ENCODE measurements at places on chromosomes 1 and 21.

DNA sequence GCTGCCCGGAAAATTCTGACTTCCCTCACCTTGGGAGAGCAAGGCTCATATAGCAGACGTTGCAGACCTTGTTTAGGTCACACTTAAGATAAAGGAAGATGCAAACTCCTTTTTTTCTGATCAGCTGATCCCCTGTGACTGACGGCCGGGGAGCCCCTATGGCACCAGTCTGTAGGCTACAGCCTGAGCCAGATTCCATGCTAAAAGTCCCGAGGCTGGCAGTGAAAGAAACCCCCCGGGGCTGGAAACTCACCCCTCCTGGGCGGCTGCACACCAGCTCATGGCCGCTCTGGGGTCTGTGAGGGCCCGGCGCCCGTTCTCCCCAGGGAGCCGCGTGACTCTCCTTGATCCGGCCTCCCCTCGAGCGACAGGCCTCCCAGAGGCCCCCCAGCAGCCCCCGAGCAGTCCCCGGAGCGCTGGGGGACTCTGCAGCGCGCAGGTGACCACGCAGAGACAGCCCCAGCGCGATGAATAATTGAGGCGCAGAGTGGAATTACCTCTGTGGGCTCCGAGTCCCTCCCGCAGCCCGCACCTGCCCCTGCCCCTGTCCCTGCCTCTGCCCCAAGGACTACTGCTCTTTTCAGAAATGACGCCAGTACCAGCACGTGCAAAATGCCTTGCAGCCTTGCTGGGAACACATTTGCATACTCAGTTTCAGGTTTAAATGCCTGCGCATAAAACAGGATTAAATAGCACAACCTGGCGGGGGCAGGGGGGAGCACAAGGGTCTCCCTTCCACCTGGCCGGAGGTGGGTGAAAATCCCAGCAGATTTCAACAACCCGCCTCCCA is 62.6 kb upstream of the CLDN14 start:
- DNase-seq: no peak

GRCh38 chr1:72724951-72725861 is 442.9 kb upstream of the NEGR1 start:
- DNase-seq: peak; percentile 28

DNA sequence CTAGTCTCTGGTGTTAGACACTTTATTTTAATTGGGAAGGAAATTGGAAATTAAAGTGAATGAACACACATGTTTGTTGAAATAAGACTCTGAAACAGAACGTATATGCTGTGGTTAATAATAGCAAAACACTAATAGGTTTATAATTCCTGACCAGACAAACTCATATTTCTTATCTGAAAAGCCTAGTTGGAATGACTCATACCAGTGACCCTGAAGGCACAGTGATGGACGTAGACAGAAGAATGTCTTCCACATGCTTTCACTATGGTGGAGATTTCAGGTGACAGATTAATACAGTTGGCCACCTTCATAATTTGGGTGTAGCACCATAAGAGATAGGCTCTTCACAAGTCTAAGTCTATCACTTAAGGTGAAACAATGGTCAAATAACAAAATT is 83.0 kb upstream of the COL11A1 start:
- DNase-seq: no peak

- no peak for DNase-seq
Measured at GRCh38 chr1:2194319-2194897, at the start of gene FAAP20. Gene FAAP20, minus strand, starts transcription at chr1:2194772. Its CDS starts 23 bp downstream, at chr1:2194749.

DNA sequence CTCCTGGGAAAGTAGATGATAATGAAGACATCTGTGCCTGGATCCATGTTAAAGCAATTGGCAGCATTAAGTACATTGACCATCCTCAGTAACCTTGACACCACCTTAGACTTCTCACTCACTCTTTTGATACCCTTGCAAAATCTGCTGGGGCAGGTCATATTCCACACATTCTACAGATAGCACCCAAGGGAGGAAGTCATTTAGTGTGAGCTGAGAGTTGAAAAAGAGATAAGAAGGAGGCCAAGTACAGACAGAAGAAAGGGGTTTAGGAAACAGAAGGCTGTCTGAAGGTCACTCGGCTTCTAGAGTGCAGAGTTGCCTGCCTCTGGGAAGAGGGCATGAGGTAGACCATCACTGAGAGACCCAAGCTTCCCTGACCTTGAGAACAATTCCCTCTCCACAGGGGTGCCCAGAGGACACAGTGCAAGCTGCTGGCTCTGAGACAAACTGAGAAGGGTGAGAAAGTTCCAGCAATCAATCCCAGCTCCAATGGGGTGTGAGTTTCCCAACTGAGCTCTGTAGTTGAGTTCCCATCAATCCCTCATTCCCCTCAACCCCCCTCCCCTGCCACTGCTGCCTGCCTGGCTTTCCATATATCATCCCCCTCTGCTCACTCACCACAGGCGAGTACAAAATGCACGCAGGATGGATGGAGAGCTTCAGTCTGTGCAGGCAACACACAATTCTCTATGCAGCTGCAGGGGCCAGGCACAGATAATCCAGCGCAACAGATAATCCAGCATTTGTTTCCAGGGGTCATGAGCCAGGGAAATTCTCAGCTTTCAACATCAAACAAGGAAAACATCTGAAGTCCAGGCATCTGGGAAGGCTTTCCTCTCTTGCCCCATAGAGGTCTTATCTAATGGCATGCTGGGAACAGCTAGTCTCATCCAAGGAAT is 7.4 kb upstream of the MOB3C start:
- DNase-seq: no peak

- DNase-seq: no peak
Measured at GRCh38 chr1:5768014-5768413, 224.2 kb downstream of the NPHP4 start.

DNA sequence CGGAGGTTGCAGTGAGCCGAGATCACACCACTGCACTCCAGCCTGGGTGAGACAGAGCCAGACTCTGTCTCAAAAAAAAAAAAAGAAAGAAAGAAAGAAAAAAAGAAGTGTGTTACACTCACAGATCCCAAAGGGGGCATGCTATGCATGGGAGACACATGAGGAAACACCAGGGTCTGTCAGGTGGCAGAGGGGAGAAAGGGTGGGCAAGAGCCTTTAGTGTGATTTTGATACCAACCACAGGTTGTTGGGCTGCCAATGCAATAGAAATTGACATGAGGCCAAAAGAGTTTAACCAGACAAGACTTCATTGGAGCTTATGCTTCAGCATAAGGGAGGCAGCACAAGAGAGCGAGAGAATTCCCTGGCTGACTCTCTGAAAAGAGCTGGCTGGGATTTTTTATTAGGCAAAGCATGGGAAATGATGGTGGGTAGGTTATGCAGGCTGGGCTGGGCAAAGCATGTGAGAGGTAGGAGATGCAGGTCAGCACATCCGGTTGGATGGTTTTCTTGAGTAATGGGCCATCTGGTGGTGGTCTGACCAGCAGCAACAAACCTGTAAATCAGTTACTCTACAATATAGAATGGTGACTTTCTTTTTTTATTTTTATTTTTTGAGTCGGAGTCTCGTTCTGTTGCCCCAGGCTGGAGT is 11.7 kb upstream of the EXTL1 start:
- no peak for DNase-seq

DNA sequence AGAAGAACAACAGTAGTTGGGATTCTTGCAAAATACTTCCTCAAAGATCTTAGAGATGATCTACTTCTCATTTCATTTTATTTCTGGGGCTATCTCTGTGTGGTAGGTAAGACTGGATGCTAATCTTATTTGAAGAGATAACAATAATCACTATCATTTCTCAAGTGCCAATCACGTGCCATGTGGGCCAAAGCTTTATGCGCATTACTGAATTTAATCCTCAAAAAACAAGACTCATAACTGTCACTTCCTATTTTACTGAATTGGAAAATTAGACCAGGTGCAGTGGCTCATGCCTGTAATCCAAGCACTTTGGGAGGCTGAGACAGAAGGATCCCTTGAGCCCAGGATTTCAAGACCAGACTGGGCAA is 121.7 kb downstream of the KCNN3 start:
- DNase-seq: no peak

DNA sequence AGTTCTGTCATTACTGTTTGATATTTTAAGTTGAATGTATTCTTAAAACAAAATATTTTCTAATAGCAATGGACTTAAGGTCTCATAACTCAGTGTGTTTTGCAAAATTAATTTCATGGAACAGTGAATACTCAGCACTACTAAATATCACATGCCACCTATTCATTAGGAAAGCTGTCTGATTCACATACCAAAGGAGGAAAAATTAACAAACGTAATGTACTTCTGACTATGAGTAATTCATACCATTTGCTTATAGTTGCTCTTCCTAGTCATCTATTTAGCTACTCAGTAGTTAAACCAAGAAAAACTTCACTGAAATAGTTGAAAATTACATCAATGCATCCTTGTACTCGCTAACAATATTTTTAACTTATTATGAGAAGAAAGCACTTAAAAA is 35.2 kb downstream of the TP53BP2 start:
- no peak for DNase-seq

DNA sequence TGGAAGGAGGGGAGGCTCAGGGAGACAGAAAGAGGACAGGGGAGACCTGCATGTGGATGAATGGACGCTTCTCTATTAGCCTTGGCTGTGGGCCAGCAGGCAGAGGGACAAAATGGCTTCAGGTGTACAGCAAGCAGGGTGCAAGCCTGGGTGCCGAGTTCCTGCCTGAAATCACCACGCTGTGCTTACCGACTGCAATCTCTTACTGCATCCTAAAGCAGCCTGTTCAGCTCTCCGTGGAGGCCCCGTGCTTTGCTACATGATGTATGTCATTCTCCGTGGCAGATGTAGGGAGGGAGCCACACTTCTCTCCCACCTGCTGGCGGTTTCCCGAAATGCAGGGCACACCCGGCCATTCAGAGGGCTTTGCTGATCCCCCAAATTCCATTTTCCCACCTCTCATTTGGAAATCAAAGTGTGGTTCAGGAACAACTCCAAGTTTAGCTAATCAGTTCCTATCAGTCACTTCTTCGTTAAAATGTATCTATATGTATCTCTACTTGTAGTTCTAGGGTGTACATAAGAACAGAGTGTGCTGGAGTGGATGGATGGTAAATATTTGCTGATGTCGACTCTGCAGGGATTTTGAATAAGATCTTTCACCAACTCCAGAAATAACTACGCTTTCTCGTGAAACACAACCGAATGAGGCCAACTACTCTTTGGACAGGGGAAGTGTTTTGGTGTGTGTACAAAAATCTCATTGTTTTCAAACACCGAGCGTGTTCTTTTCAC is 122.3 kb upstream of the BACE2 start:
- no peak for DNase-seq

- no peak for DNase-seq
Measured at GRCh38 chr1:176338877-176339276, 124.1 kb upstream of the PAPPA2 start.

GRCh38 chr1:27152004-27152828 is 2.7 kb downstream of the SLC9A1 start:
- no peak for DNase-seq

GRCh38 chr1:204080163-204080903 is 7.4 kb downstream of the SOX13 start:
- no peak for DNase-seq

DNA sequence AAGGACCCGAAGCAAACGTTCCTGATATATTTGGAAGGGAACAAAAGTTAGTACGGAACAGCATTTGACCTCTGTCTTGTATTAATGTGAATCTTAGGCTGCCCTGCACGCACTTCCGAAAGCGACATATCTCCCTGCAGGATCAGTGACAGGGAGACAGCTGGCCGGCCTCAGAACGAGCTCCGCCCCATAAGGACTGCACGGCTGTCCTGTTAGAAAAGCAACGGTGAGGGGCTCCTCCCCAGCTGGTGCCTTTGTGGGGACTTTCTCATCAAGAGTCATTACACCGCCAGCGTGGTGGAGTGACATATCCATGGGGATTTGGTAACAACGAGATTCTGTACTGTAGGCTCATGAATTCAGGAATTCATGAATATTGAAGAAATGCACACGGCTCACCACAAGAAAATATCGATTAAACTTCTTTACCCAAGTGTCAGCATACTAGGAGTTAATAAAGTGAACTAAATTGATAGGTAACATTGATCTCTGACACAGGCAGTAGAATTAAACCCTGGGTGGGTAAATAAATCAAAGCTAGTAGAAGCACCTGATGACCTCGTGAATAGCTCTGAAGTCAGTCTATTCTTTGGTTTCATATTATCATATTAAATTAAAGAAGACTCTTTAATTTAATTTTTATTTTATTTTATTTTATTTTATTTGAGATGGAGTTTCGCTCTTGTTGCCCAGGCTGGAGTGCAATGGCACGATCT is 8.1 kb upstream of the GREM2 start:
- no peak for DNase-seq

- DNase-seq: peak; percentile 15
Measured at GRCh38 chr1:26225033-26225831, 8.8 kb upstream of the CEP85 start.

- no peak for DNase-seq
Measured at GRCh38 chr1:109392788-109393616, 4.7 kb downstream of the SORT1 start.

GRCh38 chr21:44847261-44848056 is 26.0 kb downstream of the PTTG1IP start:
- no peak for DNase-seq

GRCh38 chr21:45152265-45152746 is 77.9 kb downstream of the ADARB1 start:
- DNase-seq: peak; percentile 60

DNA sequence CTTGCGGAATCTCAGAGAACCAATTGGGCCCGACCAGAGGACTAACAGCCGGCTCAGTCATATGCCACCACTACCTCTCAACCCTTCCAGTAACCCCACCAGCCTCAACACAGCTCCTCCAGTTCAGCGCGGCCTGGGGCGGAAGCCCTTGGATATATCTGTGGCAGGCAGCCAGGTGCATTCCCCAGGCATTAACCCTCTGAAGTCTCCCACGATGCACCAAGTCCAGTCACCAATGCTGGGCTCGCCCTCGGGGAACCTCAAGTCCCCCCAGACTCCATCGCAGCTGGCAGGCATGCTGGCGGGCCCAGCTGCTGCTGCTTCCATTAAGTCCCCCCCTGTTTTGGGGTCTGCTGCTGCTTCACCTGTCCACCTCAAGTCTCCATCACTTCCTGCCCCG is 49.8 kb downstream of the ACP6 start:
- DNase-seq: no peak

DNA sequence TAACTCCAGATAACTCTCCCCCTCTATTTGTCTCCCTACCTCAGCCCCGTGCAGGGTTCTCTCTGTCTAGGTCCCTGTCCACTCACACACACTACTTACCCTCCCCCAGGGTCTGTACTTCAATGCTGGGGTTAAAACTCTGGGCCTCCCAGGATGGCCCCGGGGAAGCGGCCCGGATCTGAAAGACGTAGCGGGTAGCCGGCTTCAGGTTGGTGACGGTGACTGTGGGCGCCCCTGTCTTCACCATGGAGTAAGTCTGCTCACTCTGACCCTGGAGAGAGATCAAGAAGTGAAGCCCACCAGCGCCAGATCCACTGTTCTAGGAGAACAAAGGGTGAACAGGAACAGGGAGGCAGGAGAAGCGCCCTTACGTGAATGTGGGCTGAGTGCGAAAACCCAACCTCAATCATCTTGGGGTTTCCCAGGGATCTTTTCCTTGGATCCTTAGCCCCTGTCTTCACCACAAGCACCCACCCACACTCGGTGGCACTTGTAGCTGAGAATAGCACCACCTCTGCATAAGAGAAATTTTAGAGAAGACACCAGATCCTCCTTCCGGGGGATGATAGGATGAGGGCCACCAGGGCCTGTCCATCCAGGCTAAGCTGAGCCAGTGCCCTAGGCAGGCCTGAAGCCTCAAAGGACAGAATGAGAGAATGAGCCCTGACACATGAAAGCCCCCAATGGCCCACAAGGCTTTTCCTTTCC is 33.5 kb downstream of the EPHA10 start:
- DNase-seq: no peak
